ENCODE measurements at places on chromosomes 1 and 21.

DNA sequence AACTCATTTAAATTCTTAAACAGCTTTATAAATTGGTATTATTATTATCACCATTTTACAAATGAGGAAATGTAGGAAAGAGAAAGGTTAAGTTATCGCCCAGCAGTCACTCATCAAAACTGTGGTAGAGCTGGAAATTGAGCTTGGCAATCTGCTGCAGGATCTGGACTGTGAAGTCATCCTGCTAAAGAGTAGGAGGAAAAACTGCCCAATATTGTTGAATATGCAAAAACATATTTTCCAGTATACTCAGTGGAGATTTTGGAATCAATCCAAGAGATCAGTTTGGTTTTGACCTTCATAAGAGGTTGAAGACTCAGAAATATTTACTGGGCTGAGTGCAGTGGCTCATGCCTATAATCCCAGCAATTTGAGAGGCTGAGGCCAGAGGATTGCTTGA is 16.9 kb upstream of the RC3H1 start:
- no peak for DNase-seq

- no peak for DNase-seq
Measured at GRCh38 chr21:38256599-38257302, at the start of gene KCNJ15. Gene KCNJ15, plus strand, starts transcription at chr21:38256991. Its CDS starts 42,271 bp downstream, at chr21:38299262.

GRCh38 chr1:36400825-36401601 is 3.3 kb upstream of the LSM10 start:
- no peak for DNase-seq

DNA sequence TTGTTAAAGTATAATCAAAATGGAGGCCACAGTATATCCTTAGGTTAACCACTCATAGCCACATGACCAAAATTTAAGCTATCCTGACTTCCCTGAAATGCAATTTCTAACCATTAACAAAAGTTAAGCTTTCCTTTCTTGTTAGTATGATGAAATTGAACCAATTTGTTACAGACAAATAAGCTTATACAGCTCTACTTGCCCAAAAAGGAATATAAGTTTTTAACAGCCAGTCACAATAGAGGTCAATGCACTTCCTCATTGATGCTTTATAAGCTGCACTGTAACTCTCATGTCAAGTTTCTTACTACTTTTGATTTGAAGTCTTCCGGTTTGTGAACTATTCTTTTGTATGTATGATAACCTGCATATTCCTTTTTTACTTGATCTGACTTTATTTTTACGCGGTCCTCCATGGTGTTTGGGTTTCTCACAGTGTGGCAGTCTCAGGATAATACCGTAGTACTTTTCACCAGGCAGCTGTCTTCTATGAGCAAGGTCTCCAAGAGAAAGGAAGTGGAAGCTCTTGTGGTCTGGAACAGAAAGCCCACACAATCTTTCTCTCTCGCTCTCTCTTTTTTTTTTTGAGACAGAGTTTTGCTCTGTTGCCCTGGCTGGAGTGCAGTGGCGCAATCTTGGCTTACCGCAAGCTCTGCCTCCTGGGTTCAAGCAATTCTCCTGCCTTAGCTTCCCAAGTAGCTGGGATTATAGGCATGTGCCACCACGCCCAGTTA is 331.6 kb downstream of the SRGAP2C start:
- DNase-seq = no peak

DNA sequence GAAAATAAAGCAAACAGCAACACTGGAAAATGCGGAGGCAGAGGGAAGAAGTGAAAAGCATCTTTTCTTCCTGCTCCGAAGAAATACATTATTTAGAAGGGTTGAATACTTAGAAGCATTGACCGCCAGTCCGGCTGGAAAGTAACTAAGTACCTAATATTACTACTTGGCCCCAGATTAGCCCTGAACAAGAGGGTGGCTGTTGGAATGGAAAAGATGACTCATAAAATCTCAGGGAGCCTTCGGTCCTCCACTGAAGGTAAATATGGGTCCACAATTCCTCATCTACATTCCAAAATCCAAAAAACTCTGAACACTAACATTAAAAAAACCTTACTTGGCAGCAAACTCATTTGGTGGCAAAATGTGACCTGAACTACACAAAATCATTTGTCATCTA is 40.1 kb downstream of the BCAR3 start:
- DNase-seq = no peak

- DNase-seq = no peak
Measured at GRCh38 chr1:244680667-244681066, 27.7 kb downstream of the DESI2 start.

GRCh38 chr1:27594564-27595510 is 9.1 kb downstream of the AHDC1 start:
- no peak for DNase-seq

- no peak for DNase-seq
Measured at GRCh38 chr1:203381151-203381751, 30.3 kb upstream of the FMOD start.

DNA sequence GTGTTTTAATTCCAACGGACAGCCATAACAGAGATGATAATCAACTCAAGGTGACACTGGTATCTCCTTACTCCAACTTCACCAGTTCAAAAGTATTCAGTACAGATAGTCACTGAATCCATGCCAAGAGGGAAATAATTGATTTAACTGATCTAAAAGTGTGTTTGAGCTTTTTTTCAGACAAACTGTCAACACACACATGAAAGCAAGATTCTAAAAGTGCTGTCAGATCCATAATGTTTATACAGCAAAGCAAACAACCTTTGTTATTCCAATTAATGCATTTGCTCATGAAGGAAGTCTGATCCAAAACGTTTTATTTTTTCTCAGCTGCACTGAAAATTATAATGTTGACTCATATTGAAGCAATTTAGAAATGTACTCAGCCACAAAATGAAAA is 5.9 kb upstream of the PRKAA2 start:
- no peak for DNase-seq

DNA sequence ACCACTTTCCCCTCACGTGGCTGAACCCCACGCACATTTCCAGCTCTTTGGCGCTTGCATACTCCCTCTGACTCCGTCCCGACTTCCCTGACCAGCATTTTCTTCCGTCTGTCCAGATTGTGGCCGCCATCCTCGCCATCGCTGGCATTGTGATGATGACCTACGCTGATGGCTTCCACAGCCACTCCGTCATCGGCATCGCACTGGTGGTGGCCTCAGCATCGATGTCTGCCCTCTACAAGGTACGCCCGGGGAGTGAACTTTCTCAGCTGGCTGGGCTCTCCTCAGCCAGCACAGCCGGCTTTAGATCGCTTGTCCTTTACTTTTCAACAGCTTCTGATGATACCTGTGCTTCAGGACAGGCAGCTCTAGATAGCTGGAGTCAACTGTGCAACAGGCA is 56.8 kb upstream of the COA6 start:
- no peak for DNase-seq

DNA sequence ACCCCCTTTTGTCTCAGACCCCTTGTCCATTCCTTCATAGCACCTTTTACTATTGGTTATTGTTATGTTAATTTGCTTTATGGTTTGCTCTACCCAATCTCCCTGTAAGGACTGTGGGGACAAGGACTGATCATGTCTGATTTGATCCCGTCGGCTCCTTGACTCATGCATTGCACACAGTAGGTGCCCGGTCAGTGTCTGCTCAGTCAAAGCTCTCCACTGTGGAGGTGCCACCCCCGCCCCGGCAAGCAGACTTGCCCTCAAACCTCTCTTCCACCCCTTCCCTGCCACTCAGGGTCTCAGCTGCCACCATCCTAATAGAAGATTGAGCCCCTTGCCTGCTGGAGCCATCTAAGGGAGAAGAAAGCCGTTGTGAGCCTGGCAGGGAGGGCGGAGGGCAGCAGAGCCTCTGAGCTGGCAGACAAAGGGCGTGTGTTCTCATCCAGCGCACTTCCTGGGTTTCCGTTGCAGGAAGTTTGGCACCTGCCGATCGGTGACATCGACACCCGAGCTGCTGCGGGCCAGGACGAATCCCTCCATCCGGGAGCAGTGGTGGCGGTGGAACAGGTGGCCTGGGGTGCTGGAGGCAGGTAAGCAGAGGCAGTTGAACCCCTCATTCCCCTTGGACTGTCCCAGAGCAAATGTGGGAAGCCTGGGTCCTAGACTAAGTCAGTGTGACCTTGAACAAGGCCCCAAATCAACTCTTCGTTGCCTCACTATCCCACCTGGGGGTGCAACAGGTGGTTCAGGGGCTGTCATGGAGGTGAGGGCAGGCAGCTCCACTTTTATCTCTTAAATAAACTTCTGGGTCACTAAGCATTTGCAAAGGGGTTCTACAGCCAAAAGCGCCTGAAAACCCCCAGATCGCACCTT is 2.2 kb upstream of the FBLIM1 start:
- no peak for DNase-seq

- DNase-seq = no peak
Measured at GRCh38 chr1:185439727-185440415, 122.8 kb upstream of the IVNS1ABP start.

- no peak for DNase-seq
Measured at GRCh38 chr21:15795533-15795932, 65.8 kb downstream of the USP25 start.

DNA sequence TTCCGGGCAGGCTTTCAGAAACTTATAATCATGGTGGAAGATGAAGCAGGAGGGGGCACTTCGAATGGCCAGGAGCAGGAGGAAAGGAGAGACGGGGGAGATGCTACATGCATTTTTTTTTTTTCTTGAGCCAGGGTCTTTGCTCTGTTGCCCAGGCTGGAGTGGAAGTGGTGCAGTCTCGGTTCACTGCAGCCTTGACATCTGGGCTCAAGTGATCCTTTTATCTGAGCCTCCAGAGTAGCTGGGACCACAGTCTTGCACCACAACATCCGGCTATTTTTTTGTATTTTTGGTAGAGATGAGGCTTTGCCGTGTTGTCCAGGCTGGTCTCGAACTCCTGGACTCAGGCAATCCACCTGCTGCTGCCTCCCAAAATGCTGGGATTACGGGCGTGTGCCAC is 61.6 kb downstream of the SELENOF start:
- DNase-seq = no peak

DNA sequence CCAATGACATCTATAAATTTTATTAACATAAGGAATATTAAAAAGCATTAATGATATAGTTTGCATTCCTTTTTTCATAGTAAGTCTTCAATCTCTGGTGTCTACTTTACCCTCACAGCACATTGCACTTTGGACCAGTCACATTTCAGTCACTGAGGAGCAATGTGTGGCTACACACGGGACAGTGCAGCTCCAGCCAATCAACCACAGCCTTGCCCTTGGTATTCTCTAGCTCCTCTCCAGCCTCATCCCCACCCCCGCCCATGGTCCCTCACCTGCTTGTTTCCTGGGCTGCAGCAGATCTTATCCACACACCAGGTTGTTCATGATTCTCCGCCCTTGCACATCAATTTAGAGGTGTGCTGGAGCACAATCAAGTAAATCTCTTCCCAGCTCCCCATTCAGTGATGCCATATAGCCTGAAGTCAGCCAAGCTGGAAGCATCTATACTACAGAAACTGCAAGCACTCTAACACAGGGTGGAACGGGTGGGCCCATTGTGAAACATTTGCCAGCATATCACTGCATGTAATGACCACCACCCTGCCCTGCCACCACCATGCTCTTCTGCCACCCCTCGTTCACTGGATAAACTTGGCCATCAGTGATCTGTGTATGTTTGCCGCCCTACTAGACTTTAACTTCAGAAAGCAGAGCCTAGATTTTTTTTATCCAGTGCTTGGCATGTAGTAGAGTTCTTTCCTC is 93.0 kb upstream of the SLC44A3 start:
- no peak for DNase-seq

- DNase-seq = no peak
Measured at GRCh38 chr1:1115136-1115785, 628 bp downstream of the C1orf159 start.

- no peak for DNase-seq
Measured at GRCh38 chr1:155964193-155964592, 14.2 kb downstream of the ARHGEF2 start.

- no peak for DNase-seq
Measured at GRCh38 chr1:168421399-168422004, 122.3 kb downstream of the XCL2 start.

DNA sequence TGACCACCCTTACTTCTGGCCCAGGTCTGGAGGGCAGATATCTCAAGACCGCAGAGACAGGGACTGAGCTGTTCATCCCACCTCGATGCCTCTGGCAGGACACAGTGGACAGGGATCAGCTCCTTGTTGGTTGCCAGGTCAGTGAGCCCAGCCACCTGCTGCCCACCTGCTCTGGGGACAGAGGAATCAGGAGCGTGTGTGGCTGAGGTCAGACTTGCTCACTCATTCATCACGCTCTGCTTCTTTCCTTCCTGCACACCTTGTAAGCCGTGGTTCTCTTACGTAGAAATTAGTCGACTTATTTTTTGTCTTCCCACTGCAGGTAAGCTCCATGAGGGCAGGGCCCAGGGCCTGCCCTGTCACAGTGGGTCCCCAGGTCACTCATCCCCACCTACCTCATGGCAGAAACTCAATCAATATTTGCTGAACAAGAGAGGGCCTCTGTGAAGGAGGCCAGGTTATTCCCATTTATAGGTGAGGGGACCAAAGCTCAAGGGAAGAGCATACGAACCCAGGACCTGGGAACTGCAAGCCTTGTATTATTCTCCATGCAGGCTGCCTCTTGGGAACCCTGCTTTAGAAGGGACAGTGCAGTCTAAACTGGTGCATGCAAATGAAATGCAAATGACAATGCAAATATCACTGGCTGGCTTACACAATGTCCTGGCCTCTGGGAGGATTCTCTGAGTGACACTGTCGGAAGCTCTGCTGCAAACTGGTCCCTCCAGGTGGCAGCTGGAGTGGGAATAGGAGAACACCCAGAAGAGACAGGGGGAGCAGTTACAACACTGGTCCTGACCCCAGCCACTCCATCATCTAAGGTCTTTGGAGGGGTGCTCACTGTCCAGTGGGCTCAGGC is 58.4 kb upstream of the PAX7 start:
- no peak for DNase-seq

- DNase-seq = no peak
Measured at GRCh38 chr1:231319080-231319479, 18.6 kb downstream of the EXOC8 start.

DNA sequence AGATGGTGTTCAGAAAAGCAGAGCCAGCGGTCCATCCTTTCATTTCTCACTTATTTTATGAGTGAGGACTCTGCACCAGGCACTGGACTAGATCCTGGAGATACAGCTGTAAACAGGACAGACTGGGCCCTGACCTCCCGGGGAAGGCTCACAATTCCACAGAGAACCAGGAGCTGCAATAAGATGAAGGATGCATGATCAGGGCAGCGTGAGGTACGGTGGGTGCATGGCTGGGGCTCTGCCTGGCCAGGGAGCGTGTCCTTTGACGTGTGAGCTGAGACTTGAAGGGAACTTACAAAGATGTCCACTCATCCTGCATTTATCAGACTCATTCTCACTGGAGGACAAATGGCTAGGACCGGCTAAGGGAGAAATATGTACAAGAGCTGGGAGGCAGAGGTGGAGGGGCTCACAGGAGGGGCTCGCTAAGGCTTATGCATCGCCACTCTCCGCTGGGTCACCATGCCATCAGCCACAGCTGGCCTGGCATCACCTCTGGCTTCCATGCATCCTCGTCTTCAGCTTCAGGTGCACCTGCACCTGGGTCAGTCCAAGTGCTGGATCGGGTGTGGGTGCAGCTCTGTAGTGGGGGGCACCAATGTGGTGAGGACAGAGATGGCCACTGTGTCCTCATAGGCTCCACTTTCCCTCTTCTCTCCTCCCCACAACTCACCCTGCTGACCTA is 213.9 kb downstream of the TOMM20 start:
- DNase-seq = no peak
